ENCODE measurements at places on chromosomes 7 and 10.

GRCh38 chr10:116385311-116385710 lies 42.3 kb upstream of the PNLIPRP3 start:
- DNase-seq: no peak

DNA sequence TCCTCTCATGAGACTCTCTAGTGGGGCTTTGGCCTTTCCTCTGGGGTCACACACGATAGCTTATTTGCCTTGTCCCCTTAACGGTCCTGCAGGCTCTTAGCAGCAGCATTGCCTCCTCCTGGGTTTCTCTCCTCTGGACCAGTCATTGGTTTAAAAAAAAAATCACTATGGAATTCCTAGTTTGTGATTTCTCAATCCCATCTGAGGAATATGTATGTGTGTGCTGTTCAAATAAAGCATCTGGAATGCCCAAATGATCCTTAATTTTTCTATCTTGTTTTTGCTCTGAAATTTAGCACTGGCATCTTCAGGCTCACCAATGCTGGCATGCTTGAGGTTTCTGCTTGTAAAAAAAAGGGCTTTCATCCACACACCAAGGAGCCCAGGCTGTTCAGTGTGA lies 30.5 kb downstream of the ACTA2 start:
- no peak for DNase-seq

DNA sequence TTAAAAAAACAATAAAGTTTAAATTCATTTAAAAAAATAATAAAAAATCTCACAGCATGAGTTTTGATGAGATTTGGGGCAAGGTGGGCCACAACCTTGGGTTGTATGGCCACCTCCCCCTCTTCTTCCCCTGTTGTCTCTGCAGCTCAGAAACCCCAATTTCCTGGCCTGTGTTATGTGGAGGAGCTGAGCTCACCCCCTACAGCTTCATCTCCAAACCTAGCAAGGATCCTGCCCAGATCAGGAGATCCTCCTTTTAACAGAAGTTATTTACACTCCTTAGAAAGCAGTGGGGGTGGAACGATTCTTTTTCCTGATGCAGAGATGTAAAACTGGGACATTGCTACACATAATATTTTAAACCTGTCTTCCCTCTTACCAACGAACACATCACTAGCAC lies 6.9 kb upstream of the SH2D4B start:
- no peak for DNase-seq

- no peak for DNase-seq
Measured at GRCh38 chr10:99555825-99556523, 23.2 kb downstream of the NKX2-3 start.

DNA sequence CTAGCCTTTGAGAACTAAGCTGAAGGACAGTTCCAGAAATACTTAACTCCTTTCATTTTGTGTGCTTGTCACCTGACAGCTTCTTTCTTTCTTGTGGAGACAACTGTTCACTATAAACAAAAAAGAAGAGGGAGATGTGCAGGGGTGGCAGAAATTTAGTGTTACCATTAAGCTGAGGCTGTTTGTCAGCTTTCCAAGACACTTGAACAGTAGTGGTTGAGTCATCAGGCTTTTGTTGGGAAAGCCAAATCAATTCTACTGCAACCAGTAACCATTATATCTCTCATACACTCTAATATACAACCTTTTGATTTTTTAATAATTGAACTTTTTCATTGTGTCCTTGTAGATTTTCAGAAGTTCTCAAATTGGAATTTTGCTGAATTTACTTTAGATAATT lies 75.3 kb downstream of the POLL start:
- no peak for DNase-seq

DNA sequence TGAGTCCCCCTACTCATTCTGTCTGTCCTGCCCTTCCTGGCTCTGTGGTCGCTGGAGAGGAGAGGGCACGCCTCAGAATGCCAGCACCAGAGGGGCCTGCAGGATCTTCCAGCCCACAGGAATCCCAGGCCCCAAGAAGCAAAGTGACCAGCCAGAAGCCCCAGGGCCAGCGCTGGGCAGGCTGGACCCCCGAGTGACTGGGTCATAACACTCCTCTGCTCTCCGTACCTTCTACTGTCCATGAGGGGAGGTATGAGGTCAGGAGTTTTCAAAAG lies 102.6 kb upstream of the GPR26 start:
- DNase-seq: no peak

GRCh38 chr10:90745565-90745964 lies 112.3 kb downstream of the HTR7 start:
- no peak for DNase-seq

DNA sequence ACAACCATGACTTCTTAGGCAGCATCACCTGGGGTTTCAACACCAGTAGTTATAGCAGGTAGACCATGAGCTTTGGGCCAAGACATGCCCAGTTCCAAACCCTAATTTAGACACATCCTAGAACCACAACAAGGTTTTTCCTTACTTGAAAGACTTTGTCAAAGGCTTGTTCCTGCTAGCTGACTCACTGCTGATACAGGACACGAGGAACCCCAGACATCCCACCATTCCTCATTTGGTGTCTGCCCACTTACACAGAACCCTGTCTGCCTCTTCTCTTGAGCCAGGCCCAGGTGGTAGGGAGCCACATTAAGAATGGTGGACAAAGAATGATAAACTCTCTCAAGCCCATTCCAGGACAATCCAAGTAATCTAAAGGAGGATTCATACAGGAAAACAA lies 109.0 kb downstream of the CCDC71L start:
- no peak for DNase-seq

- no peak for DNase-seq
Measured at GRCh38 chr10:26368463-26368862, 69.7 kb upstream of the APBB1IP start.

DNA sequence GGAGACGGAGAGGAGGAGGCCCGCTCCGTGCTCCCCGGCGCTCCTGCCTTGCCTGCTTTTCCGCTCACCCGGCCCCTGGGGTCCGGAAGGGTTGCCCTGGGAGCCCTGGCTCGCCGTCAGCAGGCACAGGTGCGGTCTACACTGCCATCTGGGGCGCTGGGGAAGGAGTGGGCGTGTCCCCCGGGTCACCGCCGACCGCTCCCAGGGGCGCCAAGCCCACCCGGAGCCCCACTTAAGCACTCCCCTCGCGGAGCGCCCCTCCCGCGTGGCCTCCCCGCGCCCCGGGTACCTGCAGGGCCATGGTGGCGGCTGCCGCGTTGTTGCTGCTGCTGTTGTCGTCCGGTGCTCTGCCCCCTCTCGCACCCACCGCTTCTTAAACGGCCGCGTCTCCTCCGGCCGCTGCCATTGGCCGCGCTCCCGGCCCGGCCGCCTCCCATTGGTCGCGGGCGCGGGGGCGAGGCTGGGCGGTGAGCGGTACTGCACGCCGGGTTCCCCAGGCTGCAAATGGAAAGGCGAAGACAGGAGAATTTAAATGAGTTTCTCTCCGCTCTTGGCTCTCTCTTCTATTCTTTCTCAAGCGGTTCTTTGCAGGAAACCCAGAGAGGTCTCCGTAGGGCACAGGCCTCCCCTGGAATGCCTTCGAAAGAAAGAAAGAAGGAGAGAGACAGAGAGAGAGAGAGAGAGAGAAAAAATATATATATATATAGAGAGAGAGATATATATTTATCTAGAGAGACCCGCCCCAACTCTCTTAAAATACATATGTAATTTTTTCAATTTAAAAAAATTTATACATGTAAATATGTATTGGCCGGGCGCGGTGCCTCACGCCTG lies at the start of gene ACBD7:
TSS of gene ACBD7 (minus strand) at position 349 of the 834 bp plus-strand sequence. CDS start at position 301, 48 bp downstream.
- peak; percentile 84 for DNase-seq

DNA sequence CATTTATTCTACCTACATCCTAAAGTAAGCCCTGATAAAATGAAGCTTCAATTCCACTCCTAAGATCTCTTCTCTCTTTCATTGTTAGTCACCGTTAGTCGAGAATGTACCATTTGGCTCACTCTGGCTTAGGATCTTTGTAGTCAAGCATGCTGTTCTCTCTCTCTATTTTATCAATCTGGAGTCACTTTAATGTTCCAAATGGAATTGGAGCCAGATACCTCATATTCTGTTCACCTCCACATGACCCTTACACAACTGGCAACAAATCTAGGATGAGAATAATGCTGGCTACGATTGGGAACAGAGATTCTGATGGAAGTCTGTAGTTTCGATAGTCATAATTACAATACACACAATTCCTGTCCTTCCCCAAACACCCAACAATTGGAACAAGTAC lies 213.7 kb downstream of the TWIST1 start:
- DNase-seq: no peak

- no peak for DNase-seq
Measured at GRCh38 chr7:98456866-98457265, 56.0 kb upstream of the BAIAP2L1 start.

DNA sequence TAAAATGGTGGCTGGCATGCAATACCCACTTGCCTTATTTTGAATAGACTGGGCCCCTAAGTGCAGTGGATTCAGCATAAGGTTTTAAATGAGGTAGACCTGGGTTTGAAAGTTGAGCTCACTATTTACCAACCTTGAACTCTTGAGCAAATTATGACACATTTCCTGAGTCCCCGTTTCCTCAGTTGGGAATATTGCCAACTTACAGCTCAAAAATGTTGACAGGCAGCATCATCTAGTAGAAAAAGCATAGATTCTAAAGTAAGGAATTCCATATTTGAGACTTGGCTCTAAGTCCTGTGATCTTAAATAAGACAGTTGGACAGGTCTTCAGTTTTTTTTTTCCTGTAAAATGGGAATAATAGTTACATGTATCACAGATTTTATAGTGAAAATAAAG lies 305.5 kb downstream of the ACTR3B start:
- DNase-seq: no peak

DNA sequence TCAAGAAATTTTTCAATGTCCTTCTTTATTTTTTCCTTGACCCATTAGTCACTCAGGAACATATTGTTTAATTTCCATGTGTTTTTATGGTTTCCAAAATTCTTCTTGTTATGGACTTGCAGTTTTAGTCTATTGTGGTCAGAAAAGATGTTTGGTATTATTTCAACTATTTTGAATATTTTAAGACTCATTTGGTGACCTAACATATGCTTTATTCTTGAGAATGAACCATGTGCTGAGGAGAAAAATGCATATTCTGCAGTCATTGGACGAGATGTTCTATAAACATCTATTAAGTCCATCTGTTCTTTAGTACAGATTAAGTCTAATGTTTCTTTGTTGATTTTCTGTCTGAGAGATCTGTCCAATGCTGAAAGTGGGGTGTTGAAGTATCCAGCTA lies 42.3 kb upstream of the MDFIC start:
- DNase-seq: no peak

- DNase-seq: no peak
Measured at GRCh38 chr10:26513101-26513500, 75.0 kb downstream of the APBB1IP start.

GRCh38 chr10:3071405-3072198 lies 4.3 kb downstream of the PFKP start:
- DNase-seq: no peak

DNA sequence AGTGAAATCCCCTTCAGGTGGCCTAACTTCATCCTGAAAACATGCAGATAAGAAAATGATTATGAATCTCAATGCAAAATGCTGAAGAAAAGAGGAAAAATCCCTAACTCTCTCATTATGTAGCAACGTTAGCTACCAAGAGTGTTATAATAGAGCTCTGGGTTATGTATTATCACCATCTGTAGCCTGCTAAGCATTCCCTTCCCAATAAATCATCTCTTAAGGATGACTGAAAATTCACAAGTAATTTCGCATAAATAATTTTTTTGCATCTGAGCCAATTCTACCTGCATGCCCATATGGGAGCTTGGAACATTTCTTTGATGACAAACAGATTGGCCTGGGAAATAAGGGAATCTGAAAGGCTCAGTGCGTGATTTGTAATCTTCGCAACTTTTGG lies 216.1 kb downstream of the HTR7 start:
- DNase-seq: no peak

- no peak for DNase-seq
Measured at GRCh38 chr7:113819474-113819873, 99.3 kb downstream of the PPP1R3A start.

All from NCI-H2081 (cell line).